ENCODE measurements at places on chromosomes 2 and 18.

DNA sequence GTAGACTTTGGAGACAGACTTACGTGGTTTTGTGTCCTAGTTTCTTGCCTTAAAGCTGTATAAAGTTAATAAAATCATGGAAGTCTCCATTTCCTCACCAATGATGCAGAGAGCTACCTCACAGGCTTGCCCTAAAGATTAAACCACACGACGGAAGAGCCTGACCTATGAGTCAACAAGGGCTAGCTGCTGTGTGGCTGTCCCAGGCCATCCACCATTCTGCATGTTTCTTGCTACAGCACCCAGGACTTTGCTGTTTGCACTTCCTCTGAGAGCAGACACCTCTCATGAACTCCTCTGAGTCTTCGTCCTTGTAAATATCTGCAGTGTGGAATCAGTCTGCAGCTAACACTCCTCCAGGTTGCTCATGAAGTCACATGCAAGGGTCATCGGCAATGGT, 160.0 kb upstream of the TRIB2 start:
- peak; percentile 15 for DNase-seq

GRCh38 chr18:26546170-26546874, 2.0 kb downstream of the KCTD1 start:
- DNase-seq: no peak

- no peak for DNase-seq
Observed at GRCh38 chr2:38934742-38935141, 45.1 kb downstream of the ARHGEF33 start.

- no peak for DNase-seq
Observed at GRCh38 chr2:175931805-175932204, 70.3 kb downstream of the LNPK start.

DNA sequence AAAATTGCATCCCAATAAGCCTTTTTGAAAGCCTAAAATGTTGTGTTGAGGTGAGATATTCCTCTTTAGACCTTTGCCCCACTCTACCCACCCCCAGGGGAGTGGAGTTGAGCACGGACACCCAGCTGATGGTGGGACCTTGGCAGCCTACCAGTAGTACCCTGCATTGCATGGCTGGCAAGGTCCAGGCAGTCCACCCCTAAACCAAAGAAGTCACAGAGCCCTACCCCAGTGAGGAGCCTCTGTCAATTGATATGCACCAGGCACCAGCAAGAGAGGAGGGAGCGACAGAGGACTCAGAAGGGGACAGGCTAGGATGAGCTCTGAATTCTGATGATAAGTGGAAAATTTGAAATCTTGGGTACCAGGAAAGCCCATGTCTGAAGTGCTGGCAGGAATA, 38.6 kb downstream of the MARCO start:
- no peak for DNase-seq

- DNase-seq: no peak
Observed at GRCh38 chr18:1015777-1016176, 111.1 kb downstream of the ADCYAP1 start.

GRCh38 chr2:217890445-217890844, 112.3 kb downstream of the TNS1 start:
- no peak for DNase-seq

- no peak for DNase-seq
Observed at GRCh38 chr2:26793518-26793917, 7.7 kb downstream of the CENPA start.

GRCh38 chr2:217258170-217258569, 398.3 kb upstream of the TNP1 start:
- DNase-seq: no peak

DNA sequence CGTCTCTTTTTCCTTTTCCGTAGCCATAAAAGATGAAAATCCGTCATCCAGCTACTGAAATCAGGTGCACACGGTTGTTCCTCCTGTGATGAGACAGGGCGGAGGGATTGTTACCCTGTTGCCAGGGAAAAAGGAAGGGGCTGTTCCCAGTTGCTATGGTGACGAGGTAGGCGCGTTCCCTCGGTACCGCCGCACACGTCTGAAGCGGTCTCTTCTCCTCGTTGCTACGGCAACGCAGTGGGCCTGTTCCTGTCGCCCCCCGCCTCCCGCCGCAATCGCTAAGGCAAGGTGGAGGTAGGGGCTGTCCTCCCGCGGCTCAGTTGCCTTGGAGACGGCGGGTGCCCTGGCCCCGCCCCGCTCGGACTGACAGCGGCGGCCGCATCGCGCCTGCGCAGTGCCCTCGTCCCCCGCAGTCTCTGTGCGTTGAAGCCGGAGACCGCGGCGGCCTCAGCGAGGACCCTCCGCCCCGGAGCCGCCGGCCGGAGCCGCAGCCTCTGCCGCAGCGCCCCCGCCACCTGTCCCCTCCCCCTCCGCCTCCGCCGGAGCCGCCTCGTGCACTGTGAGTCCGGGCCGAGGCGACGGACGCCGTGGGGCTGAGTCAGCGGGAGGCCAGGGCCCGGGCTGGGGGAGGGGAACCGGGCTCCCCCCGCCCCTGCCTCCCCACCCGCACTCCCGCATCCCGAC, at the start of gene MAPRE3:
TSS of gene MAPRE3 (plus strand) at position 394 of the 684 bp plus-strand sequence. CDS start 51,582 bp downstream, outside the sequence.
- peak; percentile 66 for DNase-seq

GRCh38 chr18:57846258-57846657, 43.1 kb upstream of the ATP8B1 start:
- DNase-seq: no peak

- no peak for DNase-seq
Observed at GRCh38 chr2:79774016-79774415, 261.2 kb downstream of the CTNNA2 start.

- no peak for DNase-seq
Observed at GRCh38 chr18:8397034-8397433, 212.2 kb upstream of the RAB12 start.

- no peak for DNase-seq
Observed at GRCh38 chr2:173107629-173108022, 32.0 kb downstream of the MAP3K20 start.

- no peak for DNase-seq
Observed at GRCh38 chr2:158651358-158652057, 143.6 kb upstream of the DAPL1 start.

DNA sequence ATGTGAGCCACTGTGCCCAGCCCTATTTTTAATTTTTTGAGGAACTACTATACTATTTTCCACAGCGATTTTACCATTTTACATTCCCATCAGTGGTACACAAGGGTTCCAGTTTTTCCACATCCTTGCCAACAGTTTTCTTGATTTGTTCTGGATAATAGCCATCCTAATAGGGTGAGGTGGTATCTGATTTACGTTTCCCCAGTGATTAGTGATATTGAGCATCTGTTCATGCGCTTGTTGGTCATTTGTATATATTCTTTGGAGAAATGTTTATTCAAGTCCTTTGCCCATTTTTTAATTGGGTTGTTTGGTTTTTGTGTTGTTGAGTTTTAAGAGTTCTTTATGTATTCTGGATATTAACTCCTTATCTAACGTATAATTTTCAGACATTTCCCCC, 20.8 kb downstream of the TTC39C start:
- DNase-seq: no peak

GRCh38 chr2:224011837-224012236, 27.2 kb downstream of the SERPINE2 start:
- DNase-seq: no peak

DNA sequence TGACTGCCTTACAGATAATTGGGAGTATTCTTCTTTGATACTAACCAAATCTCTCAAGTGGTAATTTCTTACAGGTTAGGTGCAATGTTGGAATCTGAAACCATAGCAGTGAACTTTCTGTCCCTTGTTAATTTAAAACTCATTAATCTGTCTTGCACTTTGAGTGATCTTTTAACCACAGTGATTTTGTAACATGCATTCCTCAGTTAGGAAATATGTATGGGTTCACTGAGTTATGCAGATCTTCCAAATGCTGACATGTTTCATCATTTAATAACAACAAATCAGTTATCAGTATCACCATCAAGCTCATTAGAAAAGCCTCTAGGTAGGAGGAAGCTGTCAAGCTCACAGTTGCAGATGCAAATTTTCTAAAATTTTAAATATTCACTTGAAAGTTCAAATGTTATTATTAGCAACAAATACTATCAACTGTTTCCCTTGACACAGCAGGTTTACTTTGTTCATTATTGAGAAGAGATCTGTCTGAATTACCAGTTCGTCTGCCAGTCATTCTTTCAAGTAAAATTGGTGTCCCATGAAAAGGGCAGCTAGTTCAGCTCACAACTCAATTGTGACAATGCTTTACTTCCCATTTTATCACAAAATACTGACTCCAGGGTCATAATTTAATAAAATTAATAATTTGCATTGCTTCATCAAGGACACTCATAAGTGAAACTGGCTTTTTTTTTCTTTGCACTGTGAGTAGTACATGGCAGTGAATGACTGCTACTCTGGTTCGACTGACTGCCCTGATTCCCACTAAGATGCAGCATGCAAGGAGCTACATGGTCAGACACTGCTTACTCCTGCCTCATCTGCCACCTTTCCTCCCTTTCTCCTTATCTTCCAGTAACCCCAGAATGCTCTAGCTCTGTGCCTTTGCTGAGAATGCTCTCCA, 31.6 kb downstream of the SUCLG1 start:
- no peak for DNase-seq

DNA sequence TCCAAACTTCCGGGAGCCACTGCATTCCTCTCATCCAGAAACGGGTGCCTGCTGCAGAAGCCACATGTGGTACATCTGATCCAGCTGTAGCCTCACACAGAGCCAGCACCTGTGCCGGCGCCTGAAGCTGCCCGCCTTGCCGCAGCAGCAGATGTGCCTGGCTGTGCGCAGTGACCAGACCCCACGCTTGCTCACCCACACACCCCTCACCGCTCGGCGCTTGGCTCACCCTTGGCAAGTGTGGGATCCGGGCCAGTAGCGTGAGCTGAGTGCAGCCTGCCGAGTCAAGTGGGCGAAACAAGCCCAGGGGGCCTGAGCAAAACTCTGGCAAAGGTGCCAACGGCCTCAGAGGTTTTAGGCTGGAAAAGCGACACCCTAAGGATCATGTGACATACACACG, 220.1 kb upstream of the TMEFF2 start:
- DNase-seq: no peak

DNA sequence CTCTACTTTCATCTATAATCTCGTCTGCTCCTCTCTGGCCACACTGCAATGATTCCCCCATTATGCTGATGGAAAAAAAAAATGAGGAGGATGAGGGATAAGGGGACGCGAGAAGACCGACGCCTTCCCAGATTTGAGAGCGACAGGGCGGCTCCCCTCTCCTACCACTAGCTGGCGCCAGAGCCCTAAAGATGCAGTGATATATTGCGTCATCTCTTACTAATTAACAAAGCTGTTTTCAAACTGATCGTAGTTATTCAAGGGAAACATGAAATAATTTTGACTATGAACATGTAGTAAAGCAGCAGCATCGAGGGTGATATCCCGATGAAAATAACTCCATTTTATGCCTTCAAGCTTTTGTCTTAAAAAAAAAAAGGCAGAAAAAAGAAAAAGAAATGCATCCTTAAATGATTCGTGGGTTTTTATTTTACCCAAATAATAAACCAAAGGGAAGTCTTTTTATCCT, 48.0 kb upstream of the HNRNPA3 start:
- peak; percentile 70 for DNase-seq

DNA sequence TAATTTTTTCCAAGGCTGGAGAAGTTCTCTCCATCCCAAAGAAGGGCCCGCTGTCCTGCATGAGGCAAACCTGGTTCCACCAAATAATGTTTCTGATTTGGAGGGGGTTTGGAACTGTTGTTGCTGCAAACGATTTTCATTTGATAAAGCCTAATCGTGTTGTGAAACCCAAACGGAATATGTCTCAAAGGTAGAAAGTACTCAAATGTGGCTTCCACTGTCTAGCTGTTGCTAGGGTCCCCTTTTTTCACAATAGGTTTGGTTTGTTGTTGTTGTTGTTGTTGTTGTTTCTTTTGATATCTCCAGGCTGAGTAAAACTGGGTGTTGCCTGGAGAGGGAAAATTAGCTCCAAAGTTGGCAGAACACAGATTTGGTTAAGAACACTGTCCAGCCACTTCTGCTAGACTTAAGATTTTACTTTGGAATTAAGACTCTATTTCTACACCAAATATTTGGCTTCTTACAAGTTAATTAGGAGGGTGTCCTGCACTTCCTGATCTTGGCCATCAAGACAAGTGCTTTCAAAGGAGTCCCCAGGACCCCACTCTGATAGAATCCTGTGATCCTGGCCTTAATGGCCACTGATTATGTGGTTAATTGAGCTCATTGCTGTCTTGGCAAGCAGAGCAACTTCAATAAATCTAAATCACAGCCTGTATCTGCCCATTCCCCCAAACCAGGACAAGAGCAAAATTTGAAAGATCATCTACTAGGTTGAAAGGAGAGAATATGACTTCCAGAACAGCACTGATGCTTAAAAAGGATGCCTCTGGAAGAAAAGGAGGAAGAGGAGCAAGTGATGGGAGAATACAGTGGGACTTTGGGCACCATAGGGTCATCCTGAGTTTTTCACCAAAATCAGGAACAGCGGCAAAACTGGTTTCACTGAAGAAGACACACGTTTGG, 3.3 kb upstream of the HOXD13 start:
- no peak for DNase-seq

- DNase-seq: no peak
Observed at GRCh38 chr2:240400371-240401161, 34.9 kb upstream of the GPC1 start.

GRCh38 chr2:215083146-215083545, 55.3 kb downstream of the ABCA12 start:
- no peak for DNase-seq

DNA sequence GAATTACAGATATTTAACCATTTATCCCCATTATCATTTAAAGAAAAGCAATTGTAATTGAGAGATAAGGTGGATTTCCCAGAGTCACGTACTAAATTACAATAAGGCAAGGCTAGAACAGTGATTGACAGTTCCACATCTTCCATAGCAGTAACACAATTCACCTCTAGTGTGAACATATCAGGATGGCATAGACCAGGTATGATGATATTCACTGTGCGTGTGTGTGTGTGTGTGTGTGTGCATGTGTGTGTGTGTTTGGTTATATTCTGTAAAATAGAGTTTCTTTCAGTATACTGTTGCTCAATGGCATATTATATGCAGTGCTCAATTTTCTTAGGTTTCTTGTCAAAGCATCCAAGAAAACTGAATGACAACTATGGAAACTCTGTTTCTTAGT, 1.7 kb downstream of the SCN2A start:
- DNase-seq: no peak

GRCh38 chr2:98378901-98379300, 32.6 kb downstream of the CNGA3 start:
- no peak for DNase-seq

- no peak for DNase-seq
Observed at GRCh38 chr2:47039913-47040562, 115.1 kb downstream of the STPG4 start.

GRCh38 chr2:215269397-215270117, 42.3 kb upstream of the ATIC start:
- peak; percentile 33 for DNase-seq

GRCh38 chr2:69773206-69773605, 31.3 kb downstream of the ANXA4 start:
- DNase-seq: no peak

GRCh38 chr2:212928681-212929080, 222.7 kb downstream of the IKZF2 start:
- no peak for DNase-seq

GRCh38 chr2:201118121-201118960, 2.4 kb downstream of the CFLAR start:
- peak; percentile 85 for DNase-seq

GRCh38 chr2:18724371-18725145, 135.2 kb upstream of the NT5C1B start:
- DNase-seq: no peak
